BE2C (cell line): ENCODE measurements at places on chromosomes 4 and X.
A peak's percentile ranks its signal among the peaks of the same experiment; 100 is the strongest.

GRCh38 chrX:120244735-120245498, 5.7 kb upstream of the ZBTB33 start:
- DNase-seq, result peak; percentile 62

DNA sequence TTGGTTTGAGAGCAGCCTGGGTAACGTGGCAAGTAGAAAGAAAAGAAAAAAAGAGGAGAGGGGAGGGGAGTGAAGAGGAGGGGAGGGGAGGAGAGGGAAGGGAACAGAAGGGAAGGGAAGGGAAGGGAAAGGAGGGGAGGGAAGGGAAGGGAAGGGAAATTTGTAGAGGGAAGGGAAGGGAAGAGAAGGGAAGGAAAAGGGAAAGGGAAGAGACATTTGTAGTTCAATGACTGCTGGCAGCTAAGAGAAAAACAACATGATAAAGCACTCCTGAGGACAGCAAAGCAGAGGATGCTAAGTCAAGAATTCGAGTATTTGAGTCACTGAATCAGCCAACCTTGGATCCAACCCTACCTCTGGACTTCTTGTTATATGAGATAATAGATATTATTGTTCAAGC, 38.2 kb upstream of the BMP2K start:
- DNase-seq, result no peak

DNA sequence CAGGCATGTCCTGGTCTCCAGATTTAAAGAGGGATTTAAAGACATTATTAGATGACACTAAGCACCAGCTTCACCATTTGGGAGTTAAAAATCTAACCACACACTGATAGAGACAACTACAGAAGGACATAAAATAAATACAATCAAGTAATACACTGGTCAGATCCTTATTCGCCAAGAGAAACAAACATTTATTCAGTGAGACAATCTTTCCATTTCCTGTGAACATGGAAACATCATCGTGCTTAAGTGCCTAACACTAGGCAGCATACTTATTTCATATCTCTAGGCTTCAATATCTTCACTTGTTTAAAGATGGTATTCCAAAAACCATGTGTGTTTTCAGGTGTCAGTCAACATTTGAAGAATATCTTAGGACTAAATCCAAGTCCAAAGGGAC, 103.6 kb downstream of the AREG start:
- DNase-seq, result no peak

DNA sequence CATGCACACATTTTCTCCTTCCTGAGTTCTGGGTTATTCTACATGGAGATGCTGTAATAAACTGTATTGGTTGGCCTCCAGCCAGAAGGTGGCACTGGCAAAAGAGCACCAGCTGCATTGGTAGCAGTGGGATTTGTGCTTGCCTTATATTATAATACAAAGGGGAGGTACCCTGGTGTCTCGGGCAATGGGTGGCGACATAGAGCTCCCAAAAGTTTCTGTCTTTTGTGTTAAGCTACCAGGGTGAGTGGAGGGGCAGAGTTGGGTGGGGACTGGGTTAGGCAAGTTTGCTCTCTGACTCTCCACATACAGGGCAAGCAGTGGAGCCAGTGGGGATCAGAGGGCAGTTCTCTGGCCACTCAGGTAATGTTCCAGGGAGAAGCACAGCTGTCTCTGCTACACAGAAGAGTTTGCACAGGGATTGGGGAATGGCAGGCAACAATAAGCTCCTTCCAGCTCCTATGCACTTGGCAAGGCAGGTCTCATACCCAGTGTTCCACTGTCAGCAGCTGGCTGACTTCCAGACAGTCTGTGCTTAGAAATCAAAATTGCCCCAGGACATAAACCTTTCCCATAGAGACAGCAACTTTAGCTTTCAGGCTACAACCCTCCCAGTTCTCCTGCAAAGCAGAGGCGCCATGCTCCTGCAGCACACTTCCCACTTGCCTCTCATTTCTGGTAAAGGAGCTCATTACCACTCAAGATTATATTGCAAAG, 463.9 kb upstream of the PCDH7 start:
- no peak for DNase-seq

DNA sequence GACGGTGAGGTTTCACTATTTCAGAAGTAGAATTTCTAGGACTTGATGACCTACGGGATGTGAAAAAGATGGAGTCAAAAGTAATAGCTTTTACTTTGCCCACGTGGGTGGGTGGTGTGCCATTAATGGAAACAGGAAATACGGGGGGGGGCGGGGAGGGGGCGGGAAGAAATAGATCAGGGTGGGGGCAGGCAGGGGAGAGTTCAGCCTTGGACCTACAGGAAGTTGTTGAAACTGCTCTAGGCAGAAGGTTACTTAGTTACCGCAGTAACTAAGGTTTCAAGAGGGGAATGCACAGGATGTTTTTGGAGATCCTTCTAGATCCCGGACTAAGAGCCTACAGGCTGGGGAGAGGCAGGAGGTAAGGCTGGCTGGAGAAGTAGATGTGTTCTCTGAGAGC, 3.6 kb upstream of the FHL1 start:
- no peak for DNase-seq

GRCh38 chr4:54473077-54473545, 184.6 kb upstream of the KIT start:
- no peak for DNase-seq

DNA sequence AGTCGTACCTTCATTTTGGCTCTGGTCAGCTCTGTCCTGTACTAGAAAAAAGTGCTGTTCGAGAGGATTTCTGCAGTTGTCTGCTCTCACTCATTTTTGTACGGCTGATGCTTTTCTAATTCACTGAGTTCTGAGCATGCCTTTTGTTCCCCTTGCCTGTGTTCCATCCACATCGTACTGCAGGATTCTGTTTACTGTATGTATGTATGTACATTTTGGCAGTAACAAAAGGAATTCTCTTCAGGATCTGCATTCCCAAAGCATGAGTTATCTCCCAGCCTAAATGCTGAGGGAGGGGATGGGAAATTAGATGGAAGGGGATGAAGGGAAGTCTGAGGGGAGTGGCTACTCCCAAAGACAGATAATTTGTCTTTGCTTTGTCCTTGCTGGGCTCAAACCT, 87.6 kb downstream of the GBA3 start:
- DNase-seq, result no peak

- no peak for DNase-seq
Measured at GRCh38 chrX:74438764-74439163, 17.5 kb downstream of the SLC16A2 start.

- no peak for DNase-seq
Measured at GRCh38 chr4:73376251-73376650, 27.8 kb upstream of the ALB start.

DNA sequence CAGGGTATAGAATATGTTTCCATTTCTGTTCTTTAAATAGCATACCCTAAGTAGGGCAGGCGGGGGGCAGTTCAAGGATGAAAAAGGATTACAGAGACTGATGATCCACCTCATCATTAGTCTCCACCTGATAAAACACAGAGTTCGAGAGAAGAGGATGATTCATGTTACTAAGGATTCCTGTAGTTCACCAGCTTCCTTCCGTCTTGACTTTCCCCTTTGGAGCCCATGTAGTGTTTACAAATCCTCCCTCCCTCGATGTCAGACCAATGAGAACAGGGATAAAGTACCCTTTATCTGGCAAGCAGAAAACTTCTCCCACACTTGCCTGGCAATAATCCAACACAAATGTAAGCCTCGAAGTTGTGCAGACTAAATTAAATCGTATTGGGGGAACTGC, 526.3 kb upstream of the FAM241A start:
- DNase-seq, result no peak

GRCh38 chr4:41590591-41590990, 52.6 kb downstream of the LIMCH1 start:
- peak; percentile 76 for DNase-seq

GRCh38 chr4:120481756-120482155, 415.1 kb upstream of the MAD2L1 start:
- no peak for DNase-seq

DNA sequence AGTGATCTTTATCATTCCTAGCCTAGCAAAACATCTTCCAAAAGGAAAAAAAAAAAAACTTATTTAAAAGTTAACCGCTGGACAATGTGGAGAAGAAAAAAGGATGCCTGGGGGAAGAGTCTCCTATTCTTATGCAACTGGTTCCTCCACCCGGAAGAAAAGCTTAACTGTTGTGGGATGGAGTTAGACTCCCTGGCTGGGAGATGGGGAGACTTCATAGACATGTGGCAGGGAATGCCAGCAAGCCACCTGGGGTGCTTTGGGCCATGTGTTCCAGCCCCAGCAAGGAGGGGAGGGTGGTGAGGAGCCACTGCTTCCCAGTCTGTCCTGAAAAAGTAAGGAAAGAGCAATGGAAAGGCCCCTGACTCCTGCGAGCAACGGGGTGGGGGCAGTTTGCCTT, 119.4 kb upstream of the SPIN4 start:
- no peak for DNase-seq
